ENCODE measurements at places on chromosomes 1 and 21.

DNA sequence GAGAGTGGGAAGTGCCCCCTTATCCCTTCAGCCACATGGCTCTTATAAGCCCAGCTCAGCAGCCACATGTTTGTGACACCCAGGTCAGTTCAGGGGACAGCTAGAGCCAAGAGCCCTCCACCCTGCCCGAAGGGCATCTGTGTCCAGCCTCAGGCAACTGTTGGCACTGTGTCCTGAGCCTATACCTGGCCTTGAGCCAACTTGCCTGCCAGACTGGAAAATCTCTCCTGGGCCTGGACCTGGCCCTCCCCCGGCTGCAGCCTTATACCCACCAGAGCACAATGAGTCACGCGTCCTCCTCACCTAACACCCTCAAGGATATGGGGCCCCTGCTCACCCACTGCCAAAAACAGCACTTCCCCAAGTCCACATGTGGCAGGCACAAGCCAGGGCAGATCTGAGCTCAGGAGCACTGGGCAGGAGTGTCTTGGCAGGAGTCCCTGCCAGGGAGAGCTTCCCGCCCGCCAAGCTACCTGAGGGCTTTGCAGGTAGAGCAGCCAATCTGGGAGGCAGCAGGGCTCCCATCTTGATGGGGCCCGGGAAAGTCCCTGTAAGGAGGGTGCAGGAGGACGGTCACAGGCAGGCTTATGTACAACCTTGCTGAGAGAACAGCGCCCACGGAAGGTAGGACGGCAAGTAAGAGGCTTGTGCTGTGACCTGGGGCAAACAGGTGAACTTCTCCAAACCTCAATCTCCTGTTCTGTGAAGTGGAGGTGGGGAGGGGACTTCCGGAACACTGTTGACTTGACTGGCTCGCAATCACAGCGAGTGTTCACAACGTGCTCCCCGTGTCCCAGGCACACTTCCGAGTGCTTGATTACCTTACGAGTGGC, 19.8 kb upstream of the HSPG2 start:
- peak; percentile 99 for DNase-seq

DNA sequence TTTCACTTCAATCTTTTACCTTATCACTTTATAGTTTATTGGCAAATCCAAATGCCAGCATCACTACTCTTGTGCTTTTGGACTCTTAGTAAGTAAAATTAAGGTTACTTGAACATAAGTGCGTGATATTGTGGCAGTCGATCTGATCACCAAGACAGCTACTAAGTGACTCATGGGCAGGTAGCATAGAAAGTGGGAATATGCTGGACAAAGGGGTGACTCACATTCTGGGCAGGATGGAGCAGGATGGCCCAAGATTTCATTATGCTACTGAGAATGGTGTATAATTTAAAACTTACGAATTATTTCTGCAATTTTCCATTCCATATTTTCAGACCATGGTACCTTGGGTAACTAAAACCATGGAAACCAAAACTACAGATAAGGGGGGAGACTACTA, 120.2 kb downstream of the ROR1 start:
- peak; percentile 87 for DNase-seq

- DNase-seq, result no peak
Observed at GRCh38 chr21:33023574-33024200, 2.0 kb upstream of the OLIG2 start.

DNA sequence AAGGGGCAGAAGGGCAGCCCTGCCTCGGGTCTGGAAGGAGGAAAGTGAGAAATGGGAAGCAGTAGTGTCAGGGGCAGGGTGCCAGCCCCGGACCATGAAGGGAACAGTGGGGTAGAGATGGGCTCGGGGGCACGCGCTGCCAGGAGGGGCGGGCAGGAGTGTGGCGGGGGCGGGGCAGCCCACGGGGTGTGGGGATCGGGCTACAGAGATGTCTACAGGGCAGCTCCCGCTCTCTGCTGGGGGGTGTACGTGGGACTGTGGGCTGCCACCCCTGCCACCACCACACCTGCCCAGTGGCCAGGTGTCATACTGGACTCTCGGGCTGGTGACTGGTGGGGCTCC, 7.4 kb downstream of the ARHGEF16 start:
- no peak for DNase-seq

DNA sequence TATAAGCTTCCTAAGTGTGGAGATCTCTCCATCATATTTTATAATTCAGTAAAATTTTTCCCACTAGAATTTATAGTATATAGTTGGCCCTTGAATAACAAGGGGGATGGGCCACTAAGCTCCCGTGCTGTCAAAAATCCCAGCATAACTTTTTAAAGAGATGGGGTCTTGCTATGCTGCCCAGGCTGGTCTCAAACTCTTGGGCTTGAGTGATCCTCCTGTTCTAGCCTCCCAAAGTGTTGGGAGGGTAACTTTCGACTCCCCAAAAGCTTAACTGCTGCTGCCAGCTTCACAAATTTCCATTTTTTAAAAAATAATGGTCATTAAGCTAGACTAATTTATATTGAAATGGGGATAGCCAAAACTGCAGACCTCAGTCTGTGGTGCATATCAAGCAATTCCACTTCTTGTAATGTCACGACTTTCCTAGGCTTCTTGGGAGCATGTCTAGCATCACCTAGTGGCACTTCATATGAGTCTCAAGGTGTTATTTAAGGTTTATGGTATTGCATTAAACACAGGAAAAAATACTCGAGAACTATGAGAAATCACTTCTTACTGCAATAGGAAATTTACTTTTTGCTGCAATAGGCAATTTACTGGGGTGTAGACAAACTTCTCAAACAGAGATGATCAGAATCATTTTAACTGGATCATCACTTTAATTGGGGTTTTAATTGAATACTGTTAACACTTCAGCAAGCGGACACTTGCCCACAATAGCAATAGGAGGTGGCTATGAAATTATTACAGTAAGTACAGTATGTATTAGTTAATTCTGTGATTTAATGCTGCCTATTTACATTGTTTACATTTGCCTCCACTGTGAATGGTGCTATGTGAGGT, 19.3 kb upstream of the ACTA1 start:
- no peak for DNase-seq

Measured in mammary epithelial cell (primary cell).